ENCODE measurements at places on chromosomes 7 and 10.

DNA sequence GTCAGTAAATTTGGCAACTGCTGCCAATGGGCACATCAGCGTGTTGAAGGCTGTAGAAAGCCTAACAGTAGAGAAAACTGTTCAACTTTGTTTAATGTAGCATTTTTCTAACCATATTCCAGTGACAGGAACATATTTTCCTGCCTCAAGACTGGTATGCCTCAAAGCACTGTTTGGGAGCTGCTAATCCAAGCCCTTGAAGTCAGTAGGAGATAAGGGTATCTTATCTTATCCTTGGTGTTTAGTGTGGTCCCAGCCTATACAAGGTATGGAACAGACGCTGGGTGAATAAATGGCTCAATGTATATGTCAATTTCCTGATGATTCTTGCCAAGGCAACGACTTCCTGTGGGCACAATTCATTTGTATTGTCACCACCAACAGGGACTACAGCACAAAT, 97.5 kb upstream of the CREB5 start:
- no peak for DNase-seq

- no peak for DNase-seq
These were observed 550.0 kb downstream of the TNS3 start for GRCh38 chr7:47031786-47032535.

DNA sequence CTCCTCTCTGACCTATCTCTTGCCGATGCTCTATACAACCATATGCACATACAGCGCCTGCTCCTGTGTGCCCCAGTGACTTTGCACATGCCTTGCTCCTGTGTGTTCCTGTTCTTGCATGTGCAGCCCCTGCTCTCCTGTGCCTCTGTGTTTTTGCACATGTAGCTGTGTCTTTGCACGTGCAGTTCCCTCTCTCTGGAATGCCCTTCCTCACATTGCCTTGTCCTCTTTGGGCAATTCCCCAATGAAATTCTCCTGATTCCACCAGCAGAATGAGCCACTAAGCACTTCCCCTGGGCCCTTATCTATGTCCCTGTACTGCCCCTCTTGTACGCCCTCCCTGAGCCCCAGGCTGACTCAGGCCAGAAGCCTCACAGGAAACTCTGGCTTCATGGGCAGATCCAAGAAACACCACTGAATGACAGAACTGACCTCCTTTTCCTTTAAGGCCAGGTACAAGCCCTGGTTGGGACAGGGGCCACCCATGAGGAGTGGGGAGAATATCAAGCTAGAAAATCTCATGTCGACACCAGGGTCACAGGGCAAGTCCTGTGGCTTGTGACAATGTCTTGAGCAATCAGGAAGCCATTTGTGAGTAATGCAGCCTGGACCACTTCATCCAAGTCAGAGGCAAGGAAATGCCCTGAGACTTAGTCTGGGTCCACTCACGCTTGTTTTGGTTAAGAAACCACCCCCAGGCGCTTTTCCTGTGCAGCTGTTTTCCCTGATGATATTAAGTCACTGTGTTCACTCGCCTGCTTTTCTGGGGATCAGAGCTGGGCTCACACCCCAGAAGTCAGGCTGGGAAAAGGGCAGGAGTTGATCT, 1.9 kb upstream of the ARHGAP22 start:
- DNase-seq, result no peak

- DNase-seq, result no peak
These were observed 144.3 kb downstream of the FZD1 start for GRCh38 chr7:91408388-91409154.

GRCh38 chr10:93006435-93007039, 54.1 kb upstream of the CYP26C1 start:
- DNase-seq, result no peak

GRCh38 chr10:102517553-102517952, 13.8 kb downstream of the SUFU start:
- DNase-seq, result no peak
